Suprapubic skin (tissue), 4 donors: ENCODE measurements at places on chromosomes 16 and 17. TPM values are rescaled to one million over a fixed set of nuclear protein-coding genes. Genes with fewer than 3 reads are reported as not detected.

The CES1 gene
- 3.0 TPM for total RNA-seq

DNA sequence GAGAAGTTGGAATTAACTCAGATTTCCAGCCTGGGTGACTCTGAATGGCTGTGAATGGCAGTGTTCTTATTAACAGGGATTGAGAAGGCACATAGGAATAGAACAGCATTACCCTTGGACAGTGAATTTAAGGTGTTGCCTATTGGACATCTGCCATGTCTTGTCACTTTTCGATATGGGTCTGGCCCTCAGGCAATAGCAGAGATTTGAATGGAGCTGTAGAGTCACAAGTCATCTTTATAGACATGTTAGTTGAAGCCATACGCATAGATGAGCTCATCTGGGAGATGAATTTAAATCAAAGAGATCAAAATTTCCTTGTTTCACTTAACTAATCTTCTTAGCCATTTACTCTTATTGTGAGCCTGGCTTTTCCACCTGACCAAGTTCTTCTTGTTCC lies 14.9 kb upstream of the DHRS11 start:
- H3K27me3 ChIP-seq, result no peaks in the 10 kb centered on the region
- no peak for DNase-seq
- no peak overlapping the region for H3K27ac ChIP-seq
- H3K4me1 ChIP-seq, result peaks cover 5% of the 10 kb centered on the region
- H3K4me3 ChIP-seq, result no peak overlapping the region
- H3K36me3 ChIP-seq, result peaks cover 63% of the 10 kb centered on the region

DNA sequence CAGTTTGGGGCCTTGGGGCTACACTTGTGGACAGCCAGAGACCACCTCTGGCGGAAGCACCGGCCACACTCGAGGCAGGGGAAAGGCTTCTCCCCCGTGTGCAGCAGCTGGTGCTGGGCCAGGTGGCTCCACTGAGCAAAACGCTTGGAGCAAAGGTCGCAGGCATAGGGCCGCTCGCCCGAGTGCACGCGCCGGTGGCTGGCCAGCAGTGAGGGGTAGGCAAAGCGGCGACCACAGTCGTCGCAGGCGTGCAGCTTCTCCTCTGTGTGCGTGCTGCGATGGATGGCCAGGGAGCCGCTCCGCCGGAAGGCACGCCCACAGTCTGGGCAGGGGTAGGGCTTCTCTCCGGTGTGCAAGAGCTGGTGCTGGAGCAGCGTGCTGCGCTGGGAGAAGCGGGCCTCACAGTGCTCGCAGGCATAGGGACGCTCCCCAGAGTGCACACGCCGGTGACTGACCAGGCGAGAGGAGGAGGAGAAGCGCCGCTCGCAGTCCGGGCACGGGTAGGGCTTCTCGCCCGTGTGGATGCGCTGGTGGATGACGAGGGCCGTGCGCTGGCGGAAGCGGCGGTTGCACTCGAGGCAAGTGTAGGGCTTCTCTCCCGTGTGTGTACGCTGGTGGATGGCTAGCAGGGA lies 5.8 kb downstream of the ZNF689 start:
- H3K36me3 ChIP-seq, result peaks cover 44% of the 10 kb centered on the region
- H3K4me3 ChIP-seq, result no peak overlapping the region
- no peak overlapping the region for H3K27ac ChIP-seq
- peaks cover 21% of the 10 kb centered on the region for H3K4me1 ChIP-seq
- DNase-seq, result no peak

DNA sequence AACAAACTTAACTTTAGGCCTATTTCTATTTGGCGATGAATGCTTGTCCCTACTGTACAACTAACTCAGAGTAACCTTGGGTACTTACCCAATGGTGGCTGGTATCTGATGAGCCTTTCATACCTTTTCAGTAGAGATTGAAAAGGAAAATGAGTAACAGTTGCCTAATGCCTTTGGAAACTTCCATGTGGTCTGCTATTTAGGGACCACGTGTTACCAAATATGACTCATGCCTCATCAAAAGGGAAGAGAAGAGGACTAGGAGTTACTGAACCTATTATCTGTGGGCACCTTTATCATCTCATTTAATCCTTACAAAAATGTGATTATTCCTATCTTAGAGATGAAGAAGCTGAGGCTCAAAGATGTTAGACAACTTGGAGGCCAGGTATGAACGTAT lies 8.1 kb downstream of the MYOCD start:
- H3K27ac ChIP-seq, result no peak overlapping the region
- no peaks in the 10 kb centered on the region for H3K27me3 ChIP-seq
- H3K4me1 ChIP-seq, result no peaks in the 10 kb centered on the region
- no peak overlapping the region for H3K4me3 ChIP-seq
- H3K36me3 ChIP-seq, result no peaks in the 10 kb centered on the region

DNA sequence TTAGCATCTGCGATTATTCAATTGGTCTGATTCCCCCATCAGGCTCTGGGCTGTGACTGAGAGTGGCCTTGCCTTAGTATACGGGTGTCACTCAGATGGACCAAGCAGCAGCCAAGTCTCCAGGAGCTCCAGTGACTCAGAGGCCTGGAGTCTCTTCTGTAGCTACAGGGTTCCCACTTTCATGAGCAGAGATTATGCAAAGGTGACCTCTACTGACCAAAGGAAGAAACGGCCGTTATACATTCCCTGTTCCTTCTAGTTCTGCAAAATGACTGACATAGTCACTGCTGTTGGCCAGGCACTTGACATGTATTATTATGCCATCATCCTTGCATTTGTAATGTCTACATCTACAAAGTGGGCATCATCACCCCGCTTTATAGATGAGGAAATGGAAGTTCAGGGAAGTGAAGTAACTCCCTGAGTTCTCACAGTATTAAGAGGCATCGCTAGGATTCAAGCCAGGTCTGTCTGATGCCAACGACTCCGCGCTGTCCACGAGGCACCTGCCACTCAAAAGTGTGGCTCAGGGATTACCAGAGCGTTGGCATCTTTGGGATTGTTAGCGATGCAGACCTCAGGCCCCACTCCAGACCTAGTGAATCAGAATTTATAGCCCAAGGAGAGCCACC lies 23.3 kb downstream of the SLC38A7 start:
- H3K4me3 ChIP-seq, result no peak overlapping the region
- H3K27me3 ChIP-seq, result no peaks in the 10 kb centered on the region
- no peak overlapping the region for H3K27ac ChIP-seq
- H3K4me1 ChIP-seq, result no peaks in the 10 kb centered on the region
- H3K36me3 ChIP-seq, result peaks cover 6% of the 10 kb centered on the region

DNA sequence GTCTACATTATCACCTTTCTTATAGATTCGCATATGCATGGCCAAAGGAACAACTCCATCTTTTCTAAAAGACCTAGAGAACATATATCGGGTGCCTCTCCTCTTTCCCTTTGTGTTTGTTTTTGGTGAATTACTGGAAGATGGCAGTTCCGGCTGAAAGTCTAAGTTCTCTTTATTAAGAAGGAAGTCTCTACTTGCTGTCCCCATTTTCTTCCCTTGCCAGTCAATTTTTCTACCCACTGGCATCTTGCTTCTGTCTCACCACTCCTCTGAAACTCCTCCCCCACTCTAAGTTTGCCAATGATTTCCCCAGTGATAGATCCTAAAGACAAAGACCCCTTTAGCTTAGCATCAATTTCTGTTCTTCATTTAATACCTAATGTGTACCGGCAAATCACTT lies 93.9 kb upstream of the CORO6 start:
- DNase-seq, result no peak
- no peaks in the 10 kb centered on the region for H3K36me3 ChIP-seq
- H3K4me1 ChIP-seq, result peaks cover 7% of the 10 kb centered on the region
- no peaks in the 10 kb centered on the region for H3K27me3 ChIP-seq
- no peak overlapping the region for H3K4me3 ChIP-seq
- no peak overlapping the region for H3K27ac ChIP-seq

- no peak overlapping the region for H3K27ac ChIP-seq
- DNase-seq, result no peak
- no peak overlapping the region for H3K4me3 ChIP-seq
- peaks cover 26% of the 10 kb centered on the region for H3K36me3 ChIP-seq
- no peaks in the 10 kb centered on the region for H3K27me3 ChIP-seq
These were observed 11.5 kb downstream of the HAPSTR1 start for GRCh38 chr16:9102943-9103342.

DNA sequence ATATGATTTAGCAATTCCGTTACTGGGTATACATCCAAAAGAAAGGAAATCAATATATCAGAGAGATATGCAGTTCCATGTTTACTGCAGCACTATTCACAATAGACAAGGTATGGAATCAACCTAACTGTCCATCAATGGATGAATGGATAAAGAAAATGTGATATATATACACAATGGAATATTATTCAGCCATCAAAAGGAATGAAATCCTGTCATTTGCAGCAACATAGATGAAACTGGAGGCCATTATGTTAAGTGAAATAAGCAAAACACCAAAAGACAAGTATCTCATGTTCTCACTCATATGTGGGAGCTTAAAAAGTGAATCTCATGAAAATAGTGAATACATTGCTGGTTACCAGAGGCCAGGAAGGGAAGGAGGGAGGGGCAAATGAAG lies 390.8 kb downstream of the ZFHX3 start:
- H3K4me1 ChIP-seq, result no peaks in the 10 kb centered on the region
- H3K27me3 ChIP-seq, result no peaks in the 10 kb centered on the region
- H3K36me3 ChIP-seq, result no peaks in the 10 kb centered on the region
- DNase-seq, result no peak
- no peak overlapping the region for H3K27ac ChIP-seq
- H3K4me3 ChIP-seq, result no peak overlapping the region

The LRRC75A gene
- total RNA-seq, result 0.64 TPM

DNA sequence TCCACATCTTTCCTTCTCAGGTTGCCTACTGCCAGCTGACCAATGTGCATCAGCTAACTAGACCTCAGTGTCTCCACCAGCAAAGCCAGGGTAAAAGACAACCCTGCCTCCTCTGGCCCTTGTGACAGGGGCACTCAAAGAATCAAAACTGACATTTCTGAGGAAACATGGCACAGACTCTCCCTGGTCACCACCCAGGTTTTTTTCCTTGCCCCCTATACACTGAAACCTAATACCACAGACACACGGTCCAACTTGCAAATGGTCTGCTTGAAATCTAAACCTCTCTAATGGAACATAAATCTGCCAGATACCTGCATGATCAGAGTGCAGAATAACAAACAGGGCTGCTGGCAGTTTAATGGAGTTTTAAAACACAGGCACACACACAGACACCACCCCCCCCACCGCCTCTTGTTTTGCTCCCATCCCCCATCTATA lies 19.5 kb upstream of the CORO6 start:
- H3K36me3 ChIP-seq, result no peaks in the 10 kb centered on the region
- no peak for DNase-seq
- peaks cover 77% of the 10 kb centered on the region for H3K4me1 ChIP-seq

The GRB7 gene
- 72.6 TPM for total RNA-seq

The CNGB1 gene
- total RNA-seq, result 0.08 TPM

The PRCD gene
- total RNA-seq, result not detected
